Panc1 (cell line): ENCODE measurements at places on chromosomes 6 and 20. TPM values are rescaled to one million over a fixed set of nuclear protein-coding genes. Genes with fewer than 3 reads are reported as not detected.

GRCh38 chr6:32689531-32690501 is 23.4 kb upstream of the HLA-DQB1 start:
- no peak overlapping the region for H3K4me3 ChIP-seq
- no peak overlapping the region for H3K27ac ChIP-seq
- DNase-seq = no peak
- H3K4me1 ChIP-seq = no peaks in the 10 kb centered on the region
- H3K36me3 ChIP-seq = no peaks in the 10 kb centered on the region
- peaks cover 18% of the 10 kb centered on the region for H3K27me3 ChIP-seq

DNA sequence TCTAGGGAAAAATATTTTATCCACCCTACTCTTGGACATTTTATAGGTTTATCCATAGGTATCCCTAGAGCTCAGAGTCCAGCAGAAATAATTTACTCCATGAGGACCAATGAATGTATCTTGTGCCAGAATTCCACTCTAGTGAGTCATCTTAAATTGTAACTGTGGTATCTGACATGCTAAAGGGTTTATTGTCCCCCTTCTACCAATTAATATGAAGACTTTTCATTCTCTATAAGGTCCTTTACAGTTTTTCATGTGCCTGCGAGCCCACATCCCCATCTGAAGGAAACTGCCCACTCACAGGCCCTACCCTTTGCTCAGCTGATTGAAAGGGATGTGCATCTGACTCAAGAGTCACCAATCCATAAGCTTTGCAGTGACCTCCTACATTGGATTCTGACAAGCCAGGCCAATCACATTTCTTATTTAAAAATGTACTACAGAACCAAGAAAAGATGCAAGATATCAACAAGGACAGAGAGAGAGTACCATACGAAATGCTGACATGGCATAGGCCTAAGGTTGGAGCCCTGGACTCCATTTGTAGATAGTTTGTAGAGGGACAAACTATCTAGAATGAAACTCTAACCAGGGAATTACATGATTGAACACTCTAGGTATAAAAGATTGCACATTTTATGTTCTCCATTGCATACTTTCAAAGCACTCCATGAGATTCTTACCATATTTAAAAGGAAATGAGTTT is 93.4 kb upstream of the DEFB112 start:
- no peak overlapping the region for H3K4me3 ChIP-seq
- no peak for DNase-seq
- no peaks in the 10 kb centered on the region for H3K27me3 ChIP-seq
- H3K36me3 ChIP-seq = no peaks in the 10 kb centered on the region
- no peak overlapping the region for H3K27ac ChIP-seq

- DNase-seq = no peak
- H3K4me3 ChIP-seq = no peak overlapping the region
- no peaks in the 10 kb centered on the region for H3K27me3 ChIP-seq
Observed at GRCh38 chr6:34155471-34156300, 9.8 kb upstream of the GRM4 start.

- no peaks in the 10 kb centered on the region for H3K36me3 ChIP-seq
- DNase-seq = no peak
- no peak overlapping the region for H3K27ac ChIP-seq
- no peak overlapping the region for H3K4me3 ChIP-seq
Observed at GRCh38 chr6:6384520-6384919, 64.1 kb upstream of the F13A1 start.

- DNase-seq = no peak
- no peak overlapping the region for H3K4me3 ChIP-seq
- H3K27me3 ChIP-seq = no peaks in the 10 kb centered on the region
- no peaks in the 10 kb centered on the region for H3K4me1 ChIP-seq
- H3K27ac ChIP-seq = no peak overlapping the region
- no peaks in the 10 kb centered on the region for H3K36me3 ChIP-seq
Observed at GRCh38 chr6:129586815-129587214, 123.2 kb downstream of the ARHGAP18 start.

GRCh38 chr6:17494919-17495318 is 101.5 kb downstream of the CAP2 start:
- no peak overlapping the region for H3K4me3 ChIP-seq
- DNase-seq = no peak
- no peaks in the 10 kb centered on the region for H3K36me3 ChIP-seq
- H3K4me1 ChIP-seq = peaks cover 4% of the 10 kb centered on the region; the same call in 1 of the 2 replicates
- no peak overlapping the region for H3K27ac ChIP-seq
- no peaks in the 10 kb centered on the region for H3K27me3 ChIP-seq

GRCh38 chr20:48844996-48845395 is 17.2 kb upstream of the PREX1 start:
- no peak for DNase-seq
- no peak overlapping the region for H3K4me3 ChIP-seq
- H3K27me3 ChIP-seq = no peaks in the 10 kb centered on the region
- no peaks in the 10 kb centered on the region for H3K36me3 ChIP-seq
- peaks cover 45% of the 10 kb centered on the region for H3K4me1 ChIP-seq

DNA sequence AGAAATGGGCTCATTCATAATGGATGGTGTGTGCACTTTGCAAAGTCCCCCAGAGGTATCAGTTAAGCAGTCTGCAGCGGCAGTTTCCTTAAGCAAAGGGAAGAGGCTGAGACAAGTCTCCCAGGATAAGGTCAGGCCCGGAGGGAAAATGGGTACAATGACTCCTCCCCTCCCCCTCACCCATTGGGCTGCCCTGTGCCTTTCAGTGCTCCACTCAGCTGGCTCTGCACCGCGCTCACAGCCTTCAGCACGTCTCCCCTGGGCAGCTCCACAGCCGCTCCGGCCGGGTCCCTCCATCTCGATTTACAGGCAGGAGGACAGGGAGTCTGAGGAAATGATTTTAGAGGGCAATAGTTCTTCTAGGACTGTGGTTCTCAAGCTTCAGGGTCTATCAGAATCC is 264.8 kb downstream of the LRFN2 start:
- H3K27me3 ChIP-seq = peaks cover 4% of the 10 kb centered on the region; the same call in 1 of the 2 replicates
- no peak overlapping the region for H3K27ac ChIP-seq
- H3K36me3 ChIP-seq = no peaks in the 10 kb centered on the region
- no peaks in the 10 kb centered on the region for H3K4me1 ChIP-seq
- H3K4me3 ChIP-seq = no peak overlapping the region

DNA sequence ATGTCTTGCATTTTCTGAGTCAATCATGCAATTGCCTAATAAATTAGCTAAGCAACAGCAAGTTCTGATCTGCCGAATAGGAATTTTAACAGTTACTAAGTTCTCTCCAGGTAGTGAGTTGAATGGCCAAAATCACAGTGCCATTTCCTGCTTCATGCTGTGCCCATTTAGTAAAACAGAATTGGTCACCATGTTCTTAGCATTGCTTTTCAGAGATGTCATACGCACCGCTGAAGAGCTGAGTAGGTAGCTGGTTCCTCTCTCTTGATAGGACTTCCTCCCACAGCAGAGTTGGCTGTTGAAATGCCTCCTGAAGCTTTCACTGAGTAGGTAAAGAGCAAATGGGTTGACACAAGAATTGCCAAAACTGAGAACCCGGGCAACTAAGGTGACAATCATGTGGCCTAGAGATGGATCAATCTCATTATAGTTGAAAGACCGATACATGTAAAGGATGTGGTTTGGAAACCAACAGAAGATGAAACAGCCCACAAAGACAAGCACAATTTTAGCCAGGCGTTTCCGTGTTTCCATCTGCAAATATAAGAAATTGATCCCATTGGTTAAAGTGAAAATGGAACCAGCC is 57.1 kb upstream of the GJE1 start:
- no peak for DNase-seq
- no peak overlapping the region for H3K27ac ChIP-seq

GRCh38 chr6:16660157-16660497 is 101.1 kb downstream of the ATXN1 start:
- H3K4me1 ChIP-seq = peaks cover 12% of the 10 kb centered on the region; the same call in 1 of the 2 replicates
- H3K27ac ChIP-seq = no peak overlapping the region
- H3K4me3 ChIP-seq = no peak overlapping the region
- DNase-seq = no peak

- no peak within 1 kb of the TSS for H3K4me3 ChIP-seq
- H3K27ac ChIP-seq = no peak within 1 kb of the TSS
- H3K27me3 ChIP-seq = no peaks in the 10 kb centered on the region
- DNase-seq = no peak
Observed at GRCh38 chr20:44336725-44337380, at the start of gene R3HDML. TSS of gene R3HDML (plus strand) at chr20:44337043. CDS start at chr20:44337158, 115 bp downstream.

DNA sequence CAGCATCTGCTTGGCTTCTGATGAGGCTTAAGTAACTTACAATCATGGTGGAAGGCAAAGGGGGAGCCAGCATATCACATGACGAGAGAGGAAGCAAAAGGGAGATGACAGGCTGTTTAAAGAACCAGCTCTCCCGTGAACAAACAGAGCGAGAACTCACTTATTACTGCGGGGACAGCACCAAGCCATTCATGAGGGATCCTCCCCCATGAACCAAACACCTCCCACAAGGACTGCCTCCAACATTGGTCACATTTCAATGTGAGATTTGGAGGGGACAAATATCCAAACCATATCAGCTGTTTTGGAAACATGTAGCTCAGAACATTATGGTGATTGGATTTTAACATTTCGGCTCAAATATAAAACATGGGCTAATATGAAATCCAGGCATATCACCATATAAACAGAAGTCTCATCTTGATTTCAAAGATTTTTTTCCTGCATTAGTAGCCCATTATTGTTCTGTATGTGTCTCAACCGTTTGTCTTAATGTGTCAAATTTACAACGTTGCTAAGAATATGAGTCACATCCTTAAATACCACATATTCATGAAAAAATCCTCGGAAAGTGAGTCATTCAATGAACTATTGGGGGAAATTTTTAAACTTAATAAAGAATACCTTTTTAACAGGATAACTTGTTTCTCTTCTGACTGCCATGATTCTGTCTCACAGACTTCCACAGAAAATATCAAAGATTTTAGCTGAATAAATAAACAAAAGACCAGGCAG is 894.3 kb downstream of the TFAP2A start:
- no peak for DNase-seq
- H3K4me1 ChIP-seq = peaks cover 19% of the 10 kb centered on the region
- H3K36me3 ChIP-seq = no peaks in the 10 kb centered on the region
- no peak overlapping the region for H3K4me3 ChIP-seq
- no peaks in the 10 kb centered on the region for H3K27me3 ChIP-seq

DNA sequence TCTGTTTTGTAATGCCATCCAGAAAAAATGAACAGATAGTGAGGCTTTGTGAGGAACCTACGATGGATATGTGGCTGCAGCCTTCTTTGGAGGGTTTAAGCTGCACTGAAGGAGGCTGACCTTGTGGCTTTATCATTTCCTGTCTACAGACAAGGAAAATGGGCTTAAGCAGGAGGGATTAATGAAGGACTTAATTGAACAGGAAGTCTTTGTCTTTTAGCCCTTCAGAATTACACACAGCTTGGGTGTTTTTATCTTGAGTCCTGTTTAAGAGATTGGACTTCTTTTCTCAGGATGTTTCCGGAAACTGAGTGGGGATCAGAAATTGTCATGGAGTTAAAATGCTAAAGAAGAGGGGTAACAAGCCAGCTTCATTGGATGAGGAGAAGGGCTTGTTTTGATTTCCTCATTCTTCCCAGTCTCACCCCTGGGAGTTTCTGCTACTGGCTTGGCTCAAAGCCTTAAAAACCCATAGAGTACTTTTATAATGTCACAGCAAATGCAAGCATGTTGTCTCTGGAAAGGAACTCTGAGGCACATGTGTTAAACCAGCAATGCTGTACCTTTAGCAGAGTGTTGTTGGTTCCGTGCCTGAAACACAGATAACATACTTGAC is 193.6 kb downstream of the JARID2 start:
- H3K36me3 ChIP-seq = no peaks in the 10 kb centered on the region
- no peak overlapping the region for H3K4me3 ChIP-seq
- no peak overlapping the region for H3K27ac ChIP-seq
- no peaks in the 10 kb centered on the region for H3K27me3 ChIP-seq
- peaks cover 9% of the 10 kb centered on the region; the same call in 1 of the 2 replicates for H3K4me1 ChIP-seq

DNA sequence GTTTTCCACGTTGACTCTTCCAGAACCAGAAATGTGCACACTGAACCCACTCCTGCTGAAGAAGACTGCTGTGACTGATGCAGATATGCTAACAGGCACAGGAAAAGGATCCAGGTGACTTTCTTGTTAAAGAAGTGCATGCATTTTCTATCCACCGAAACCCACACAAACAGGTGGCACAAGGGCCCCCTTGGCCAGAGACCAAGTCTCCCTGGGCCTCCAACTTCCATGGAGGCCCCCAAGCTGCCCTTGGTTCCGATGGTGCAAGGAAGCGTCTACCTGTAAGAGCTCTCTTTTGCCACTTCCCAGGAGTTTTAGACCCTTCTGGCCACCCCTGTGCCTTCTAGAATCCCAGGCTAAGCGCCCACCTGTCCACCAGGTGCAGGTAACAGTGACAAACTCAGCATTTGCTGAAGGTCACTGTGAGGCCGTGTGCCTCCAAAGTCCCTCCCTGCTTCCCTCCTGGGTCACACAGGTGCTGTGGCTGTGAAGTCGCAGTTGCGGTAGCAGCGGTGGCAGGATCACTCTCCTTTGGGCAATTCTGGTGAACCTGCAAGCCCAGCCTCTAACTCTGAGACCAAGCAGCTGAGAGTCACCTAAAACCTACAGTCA is 134.8 kb downstream of the PXDC1 start:
- no peaks in the 10 kb centered on the region for H3K36me3 ChIP-seq
- H3K27ac ChIP-seq = no peak overlapping the region
- no peak for DNase-seq
- no peak overlapping the region for H3K4me3 ChIP-seq

- no peak for DNase-seq
- peaks cover 18% of the 10 kb centered on the region for H3K4me1 ChIP-seq
- H3K27me3 ChIP-seq = no peaks in the 10 kb centered on the region
- H3K27ac ChIP-seq = peak overlapping the region; percentile 68
- H3K4me3 ChIP-seq = no peak overlapping the region
Observed at GRCh38 chr20:57166568-57167291, 99.7 kb downstream of the BMP7 start.

- no peak overlapping the region for H3K27ac ChIP-seq
- H3K36me3 ChIP-seq = no peaks in the 10 kb centered on the region
- no peaks in the 10 kb centered on the region for H3K4me1 ChIP-seq
- H3K27me3 ChIP-seq = no peaks in the 10 kb centered on the region
- no peak for DNase-seq
Observed at GRCh38 chr6:23797041-23797440, 329.0 kb upstream of the NRSN1 start.

DNA sequence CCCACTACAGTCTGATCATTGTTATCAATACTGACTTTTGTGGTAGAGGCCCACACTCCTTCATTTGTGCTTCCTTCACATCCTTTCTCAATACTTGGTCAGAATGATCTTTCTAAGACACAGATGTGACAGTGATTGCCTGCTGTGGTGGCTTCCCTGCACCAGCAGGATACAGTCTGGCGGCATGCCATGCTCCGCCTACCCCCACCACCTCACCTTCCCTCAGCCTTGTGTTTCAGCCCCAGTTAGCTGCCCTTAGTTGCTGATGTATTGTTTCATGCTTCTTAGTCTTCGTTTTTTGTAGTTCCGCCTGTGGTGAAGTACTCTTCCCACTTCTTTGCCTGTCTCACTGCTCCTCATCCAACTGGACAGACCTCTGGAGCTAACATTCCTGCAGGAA is 10.9 kb downstream of the LRRC1 start:
- no peaks in the 10 kb centered on the region for H3K4me1 ChIP-seq
- H3K27ac ChIP-seq = no peak overlapping the region
- H3K36me3 ChIP-seq = no peaks in the 10 kb centered on the region
- DNase-seq = no peak
- no peak overlapping the region for H3K4me3 ChIP-seq
- H3K27me3 ChIP-seq = no peaks in the 10 kb centered on the region

NR2E1 gene
- total RNA-seq = 0.13 TPM

RUNX2 gene
- 7.0 TPM for total RNA-seq

ADGRF5 gene
- total RNA-seq = 0.18 TPM

ZNF335 gene
- total RNA-seq = 31.1 TPM

PAX1 gene
- total RNA-seq = not detected

CCN2 gene
- total RNA-seq = 155 TPM

CTAGE9 gene
- 0.15 TPM for total RNA-seq

CGA gene
- total RNA-seq = not detected

PAQR8 gene
- 3.6 TPM for total RNA-seq
